ENCODE measurements at places on chromosomes 11 and 22.

GRCh38 chr11:16095756-16096155, 260.6 kb downstream of the SOX6 start:
- no peak for DNase-seq

DNA sequence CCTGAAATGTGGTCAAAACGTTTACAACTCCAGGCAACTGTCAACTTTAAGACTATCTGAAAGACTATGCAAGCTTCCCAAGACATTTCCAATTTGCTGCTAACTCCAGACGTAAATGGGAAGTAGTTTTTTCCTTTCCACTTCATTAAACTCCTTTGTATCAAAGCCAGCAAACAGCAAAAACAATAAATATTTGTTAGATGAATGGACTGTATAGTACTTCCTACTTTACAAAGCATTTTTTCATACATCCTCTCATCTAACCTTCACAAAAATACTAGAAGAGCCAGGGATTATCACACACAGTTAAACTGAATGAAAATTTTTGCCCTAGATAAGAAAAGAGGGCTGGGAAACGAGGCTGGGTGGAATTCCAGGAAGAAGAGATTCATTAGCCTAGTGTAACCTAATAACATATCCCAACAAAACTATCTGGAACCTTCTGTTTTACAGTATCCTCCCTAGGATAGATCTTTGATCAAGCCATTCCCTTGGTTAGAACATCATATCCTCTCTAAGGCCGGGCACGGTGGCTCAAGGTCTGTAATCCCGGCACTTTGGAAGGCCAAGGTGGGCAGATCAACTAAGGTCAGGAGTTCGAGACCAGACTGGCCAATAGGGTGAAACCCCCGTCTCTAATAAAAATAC, 10.4 kb downstream of the NUP98 start:
- DNase-seq, result no peak

- no peak for DNase-seq
These were observed 190.5 kb upstream of the MTMR2 start for GRCh38 chr11:96114178-96115064.

GRCh38 chr11:47864901-47865300, 16.8 kb upstream of the NUP160 start:
- no peak for DNase-seq

DNA sequence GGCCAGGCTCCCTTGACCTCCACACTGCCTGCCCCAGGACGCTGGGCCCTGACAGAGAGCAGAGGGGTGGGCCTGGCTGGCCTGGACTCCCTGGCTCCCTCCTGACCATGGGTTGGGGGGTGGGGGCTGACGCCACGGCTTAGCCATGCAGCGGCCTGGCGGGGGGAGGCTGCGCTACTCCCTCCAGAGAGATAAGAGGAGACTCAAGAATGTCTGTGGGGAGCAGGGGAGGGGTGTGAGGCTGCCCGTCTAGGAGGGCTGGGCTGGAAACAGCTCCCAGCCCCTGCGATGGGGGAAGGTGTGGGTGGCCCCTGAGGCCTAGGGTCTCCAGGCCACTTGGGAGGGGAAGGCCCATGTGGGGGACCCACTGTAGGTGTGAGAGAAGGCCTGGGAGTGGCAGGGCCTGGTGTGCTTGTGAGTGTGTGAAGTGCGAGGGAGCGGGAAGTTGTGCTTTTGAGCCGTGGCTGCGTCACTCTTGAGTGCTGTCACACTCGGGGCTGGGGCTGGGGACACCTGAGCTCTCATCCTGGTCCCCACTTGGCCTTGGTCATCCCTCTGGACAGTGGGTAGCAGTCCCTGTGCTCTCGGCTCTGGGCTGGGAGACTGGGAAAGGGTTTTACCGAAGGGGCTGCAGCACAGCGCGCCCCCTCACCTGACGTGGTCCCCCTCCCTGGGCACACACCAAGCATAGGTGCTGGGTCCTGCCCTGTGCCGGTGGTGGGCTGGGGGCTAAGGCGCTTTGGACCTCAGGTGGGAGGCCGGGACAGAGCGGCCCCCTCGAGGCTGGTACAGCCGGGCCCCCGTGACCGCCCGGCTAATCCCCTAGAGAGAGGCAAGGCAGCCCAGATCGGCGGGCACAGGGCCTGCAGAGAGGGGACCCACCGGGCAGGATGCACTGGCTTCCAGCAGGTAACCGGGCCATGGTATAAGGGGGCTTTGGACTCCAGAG, 2.4 kb downstream of the MYRF start:
- no peak for DNase-seq

GRCh38 chr11:66325263-66325671, 8.4 kb upstream of the CD248 start:
- DNase-seq, result no peak

GRCh38 chr11:59761993-59762392, 6.8 kb downstream of the STX3 start:
- DNase-seq, result no peak

DNA sequence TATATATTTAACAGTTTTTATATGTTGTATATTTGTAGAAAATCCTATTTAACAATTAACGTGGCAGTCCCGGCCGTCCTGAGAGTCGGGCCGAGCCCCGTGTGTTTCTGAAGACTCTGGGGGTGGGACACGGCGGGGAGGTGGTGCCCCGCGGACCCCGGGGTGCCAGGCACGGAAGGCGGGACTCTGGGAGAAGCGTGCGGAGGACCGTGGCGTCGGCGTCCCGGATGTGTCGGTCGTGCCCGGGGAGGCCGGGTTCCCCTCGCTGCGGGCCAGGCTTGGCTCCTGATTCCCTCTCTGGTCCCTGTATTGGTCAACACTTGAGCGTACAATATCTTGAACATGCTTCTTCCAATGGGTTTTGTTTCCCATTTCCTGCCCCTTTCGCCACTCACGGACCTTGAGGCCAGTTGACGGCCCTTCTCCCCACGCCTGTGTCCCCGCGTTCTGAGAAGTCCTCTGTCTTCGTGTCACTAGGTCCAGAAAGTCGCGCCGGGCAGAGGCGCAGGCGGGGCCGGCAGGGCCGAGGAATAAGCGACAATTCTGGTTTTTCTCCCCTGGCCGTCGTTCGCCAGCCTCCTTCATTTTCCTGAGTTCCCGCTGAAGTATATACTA, 1076.7 kb downstream of the BRD1 start:
- no peak for DNase-seq

DNA sequence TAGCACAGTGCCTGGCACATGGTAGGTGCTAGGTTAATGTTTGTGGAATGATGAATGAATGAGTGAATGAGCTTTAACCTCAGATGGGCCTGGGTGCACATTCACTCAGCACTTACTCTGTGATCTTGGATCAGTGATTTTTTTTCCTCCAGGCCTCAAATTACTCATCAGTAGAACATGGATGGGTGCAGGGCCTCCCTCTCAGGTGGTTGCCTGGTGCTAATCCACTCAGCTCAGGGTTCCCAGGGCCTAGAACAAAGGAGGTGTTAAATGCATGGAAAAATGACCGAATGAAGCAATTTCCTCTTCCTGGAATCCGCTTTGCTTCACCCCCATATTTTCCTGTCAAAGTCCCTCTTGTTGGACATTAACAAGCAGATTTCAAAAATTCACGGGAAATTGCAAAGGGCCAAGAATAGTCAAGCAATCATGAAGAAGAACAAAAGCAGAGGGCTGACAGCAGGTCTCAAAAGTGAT, 93.5 kb downstream of the MYEOV start:
- DNase-seq, result no peak

GRCh38 chr11:64641596-64642417, 50.8 kb downstream of the SLC22A12 start:
- DNase-seq, result no peak

DNA sequence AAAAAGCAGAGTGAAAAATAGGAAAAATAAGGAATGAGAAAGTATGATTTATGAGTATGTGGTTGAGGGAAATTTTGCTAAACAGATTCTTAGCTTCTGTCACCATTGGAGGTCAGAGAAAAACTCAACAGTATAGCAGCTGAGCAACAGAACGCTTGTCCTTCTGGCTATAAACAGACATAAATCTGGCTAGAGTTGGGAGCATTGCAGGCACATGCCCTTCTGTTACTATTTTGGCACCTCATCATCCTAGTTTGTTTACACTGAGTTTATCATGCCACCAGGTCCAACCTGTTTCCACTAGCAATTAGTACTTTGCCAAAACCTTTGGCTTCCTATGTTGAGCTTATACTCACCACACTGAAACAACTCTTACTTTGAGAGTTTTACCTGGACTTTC, 6.9 kb downstream of the UBE4A start:
- no peak for DNase-seq

DNA sequence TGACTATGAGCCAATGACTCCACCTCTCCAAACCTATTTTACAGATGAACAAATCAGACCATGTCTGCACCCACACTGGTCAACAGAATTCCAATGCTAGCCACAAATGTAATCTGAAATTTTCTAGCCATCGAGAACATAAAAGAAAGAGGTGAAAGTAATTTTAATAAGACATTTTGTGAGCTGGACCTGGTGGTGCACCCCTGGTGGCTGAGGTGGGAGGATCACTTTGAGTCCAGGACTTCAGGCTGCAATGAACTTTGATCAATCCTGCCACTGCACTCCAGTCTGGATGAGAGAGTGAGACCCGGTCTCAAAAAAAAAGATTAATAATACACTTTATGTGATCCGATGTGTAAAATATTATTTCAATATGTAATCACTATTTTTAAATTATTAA, 9.4 kb upstream of the RNF185 start:
- DNase-seq, result no peak

DNA sequence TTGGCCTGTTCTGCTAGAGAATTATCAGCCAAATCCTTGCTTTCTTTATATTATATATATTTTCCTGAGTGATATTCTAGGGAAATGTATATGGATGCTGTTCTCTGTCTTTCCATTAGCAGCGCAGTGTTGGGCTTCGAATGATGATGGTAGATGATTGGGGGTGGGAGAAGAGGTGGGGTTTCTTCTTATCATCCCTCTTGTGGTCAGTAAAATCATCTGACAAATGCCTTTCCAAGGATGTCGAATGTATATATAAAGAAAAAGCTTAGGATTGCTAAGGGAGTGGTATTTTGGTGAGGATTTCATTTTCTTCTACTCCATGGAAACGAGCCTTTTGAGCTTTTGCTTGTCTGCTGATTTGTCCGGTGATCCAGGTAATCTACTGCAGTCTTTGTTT, 48.9 kb downstream of the ARHGEF12 start:
- no peak for DNase-seq

- DNase-seq, result no peak
These were observed 124.2 kb downstream of the APIP start for GRCh38 chr11:34791780-34792542.

- DNase-seq, result no peak
These were observed 18.3 kb upstream of the ALX4 start for GRCh38 chr11:44328138-44328660.

- DNase-seq, result no peak
These were observed 180.3 kb upstream of the E2F8 start for GRCh38 chr11:19420868-19421533.

GRCh38 chr11:35174666-35175065, 35.7 kb downstream of the CD44 start:
- no peak for DNase-seq

DNA sequence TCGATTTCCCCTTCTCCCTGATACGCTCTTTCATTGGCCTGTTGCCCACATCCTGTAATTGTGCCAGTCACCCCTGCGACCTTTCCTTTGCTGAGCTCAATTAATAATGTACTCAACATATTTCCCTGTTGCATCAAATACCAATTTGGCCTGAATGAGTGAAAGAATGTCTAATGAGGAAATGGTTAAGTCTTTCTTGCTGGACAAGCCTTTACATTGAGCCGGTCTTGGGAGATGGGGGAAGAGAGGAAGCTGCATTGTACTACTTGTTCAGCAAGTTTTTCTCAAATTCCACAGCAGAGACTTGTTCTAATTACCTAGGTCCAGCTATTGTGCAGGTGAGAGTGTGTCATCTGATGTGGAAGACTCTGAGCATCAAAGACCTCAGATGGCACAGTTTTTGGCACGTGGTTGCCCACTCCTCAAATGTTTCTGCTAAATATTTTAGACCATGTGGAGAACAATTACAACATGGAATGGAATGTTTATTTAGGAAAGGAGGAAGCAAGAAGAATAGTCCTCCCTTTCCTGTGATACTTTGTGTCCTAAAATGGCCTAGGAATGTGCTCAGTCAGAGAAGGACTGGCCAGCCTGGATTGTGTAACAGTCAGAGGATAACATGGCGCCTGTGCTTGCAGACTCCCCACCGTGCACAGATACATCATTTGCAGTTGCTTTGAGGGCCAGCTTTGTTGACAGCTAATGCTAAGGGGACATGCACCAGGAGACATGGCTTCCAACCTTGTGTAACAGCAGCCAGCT, 129.5 kb upstream of the E2F8 start:
- peak; percentile 81 for DNase-seq

GRCh38 chr22:43151251-43152002, at the start of gene TSPO:
TSPO (plus strand) TSS chr22:43151559; CDS start chr22:43159239, 7,680 bp downstream.
- peak; percentile 46 for DNase-seq

GRCh38 chr22:27472975-27473374, 328.6 kb downstream of the MN1 start:
- DNase-seq, result no peak

GRCh38 chr11:133164986-133165385, 367.3 kb downstream of the OPCML start:
- no peak for DNase-seq

Measured in RWPE1 (cell line).